ENCODE measurements at places on chromosomes 11 and 22. TPM values are rescaled to one million over a fixed set of nuclear protein-coding genes. Genes with fewer than 3 reads are reported as not detected.

The IL10RA gene
- 2.6 TPM for polyA plus RNA-seq

The VSTM5 gene
- polyA plus RNA-seq: 0.45 TPM

The GRK3 gene
- 1.0 TPM for polyA plus RNA-seq

The OSM gene
- polyA plus RNA-seq: not detected

The OR4A16 gene
- not detected for polyA plus RNA-seq

DNA sequence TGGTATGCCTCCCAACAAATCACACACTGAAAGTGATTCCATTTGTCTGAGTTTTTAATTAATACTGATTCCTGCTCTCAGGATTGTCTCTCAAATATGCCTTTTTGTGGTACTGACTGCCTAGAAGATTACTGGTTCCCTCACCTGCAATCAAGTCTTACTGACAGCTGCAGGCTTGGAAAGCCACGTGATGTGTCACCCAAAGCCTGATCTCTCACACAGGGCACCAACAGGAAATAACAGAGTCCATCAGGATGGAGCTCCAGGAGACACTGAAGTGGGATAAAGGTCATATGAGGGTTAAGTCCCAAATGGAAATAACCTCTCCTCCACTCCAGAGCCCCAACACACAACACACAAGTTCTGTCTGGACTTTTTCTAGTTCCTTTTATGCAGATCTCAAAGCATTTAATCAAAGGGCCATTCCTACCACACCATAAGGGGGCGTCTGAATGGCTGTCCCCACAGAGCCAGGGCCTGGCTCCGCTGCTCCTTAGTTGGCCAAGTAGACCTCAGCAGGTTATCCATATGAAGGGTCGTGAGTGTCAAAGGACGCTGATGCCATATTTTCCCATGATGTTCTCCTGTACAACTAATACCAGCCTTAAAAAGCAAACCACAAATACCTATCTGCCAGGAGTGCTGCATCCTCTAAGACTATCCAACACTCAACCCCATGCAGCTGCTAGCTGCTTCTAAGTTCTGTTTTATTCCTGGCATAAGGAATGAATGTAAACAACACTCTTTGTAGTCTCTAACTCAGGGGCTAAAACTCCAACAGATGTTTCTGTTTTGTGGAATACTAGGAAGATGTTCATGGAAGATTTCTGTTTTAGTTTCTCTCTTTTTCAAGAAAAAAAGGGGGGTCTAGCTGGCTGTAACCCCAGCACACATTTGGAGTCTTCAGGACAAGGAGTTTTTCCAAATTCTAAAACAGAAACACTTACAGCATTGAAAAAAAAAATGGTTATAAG, 13.0 kb downstream of the SCUBE2 start:
- H3K4me1 ChIP-seq: no peaks in the 10 kb centered on the region
- no peak for DNase-seq
- H3K27me3 ChIP-seq: no peaks in the 10 kb centered on the region

DNA sequence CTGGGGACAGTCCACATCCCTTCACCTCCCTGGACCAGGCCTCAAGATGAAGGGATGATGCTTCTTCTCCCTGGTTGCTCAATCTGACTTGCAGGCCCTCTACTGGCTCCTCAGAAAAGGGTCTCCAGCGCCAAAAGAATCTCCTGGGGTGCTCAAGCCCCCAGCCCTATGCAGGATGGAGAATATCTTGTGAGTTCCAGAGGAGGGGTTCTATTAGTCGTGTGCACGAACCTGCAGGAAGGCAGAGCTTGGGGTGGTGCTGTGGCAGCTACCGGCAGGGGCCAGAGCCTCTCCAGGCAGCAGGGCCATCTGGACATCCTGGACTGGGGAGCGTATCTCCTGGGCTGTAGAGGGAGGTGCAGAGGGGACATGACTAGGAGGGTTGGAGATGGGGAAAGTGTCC, 1339.5 kb downstream of the BRD1 start:
- no peak for DNase-seq
- H3K27me3 ChIP-seq: no peaks in the 10 kb centered on the region
- H3K4me1 ChIP-seq: peaks cover 5% of the 10 kb centered on the region
- H3K27ac ChIP-seq: no peak overlapping the region
- no peaks in the 10 kb centered on the region for H3K36me3 ChIP-seq

- H3K27ac ChIP-seq: no peak overlapping the region
- no peaks in the 10 kb centered on the region for H3K36me3 ChIP-seq
- no peak overlapping the region for H3K4me3 ChIP-seq
Measured at GRCh38 chr11:45475173-45475572, 189.0 kb upstream of the SYT13 start.

- DNase-seq: no peak
- no peak overlapping the region for H3K27ac ChIP-seq
- H3K4me3 ChIP-seq: no peak overlapping the region
- peaks cover 3% of the 10 kb centered on the region for H3K4me1 ChIP-seq
- H3K36me3 ChIP-seq: no peaks in the 10 kb centered on the region
Measured at GRCh38 chr11:79025622-79026021, 415.2 kb downstream of the TENM4 start.

DNA sequence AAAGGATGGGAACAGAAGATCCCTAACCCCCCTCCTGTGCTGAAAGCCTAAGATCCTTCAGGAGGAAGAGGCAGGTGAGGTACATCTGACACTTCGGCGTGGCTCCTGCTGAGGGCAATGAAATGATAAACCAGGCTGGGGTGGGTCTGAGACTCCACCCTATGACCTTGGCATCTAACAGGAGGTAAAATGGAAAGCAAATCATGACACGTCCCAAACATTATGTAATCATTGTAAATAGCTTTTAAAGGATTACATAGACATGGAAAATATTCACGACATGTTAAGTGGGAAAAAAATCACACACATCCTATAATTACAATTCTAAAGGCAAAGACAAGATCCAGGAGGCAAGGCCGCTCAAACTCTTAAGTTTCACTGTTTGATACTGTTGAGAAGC, 70.5 kb downstream of the LINC01488 start:
- H3K27ac ChIP-seq: no peak overlapping the region
- no peak overlapping the region for H3K4me3 ChIP-seq
- H3K4me1 ChIP-seq: no peaks in the 10 kb centered on the region
- no peak for DNase-seq
- no peaks in the 10 kb centered on the region for H3K27me3 ChIP-seq
- no peaks in the 10 kb centered on the region for H3K36me3 ChIP-seq

DNA sequence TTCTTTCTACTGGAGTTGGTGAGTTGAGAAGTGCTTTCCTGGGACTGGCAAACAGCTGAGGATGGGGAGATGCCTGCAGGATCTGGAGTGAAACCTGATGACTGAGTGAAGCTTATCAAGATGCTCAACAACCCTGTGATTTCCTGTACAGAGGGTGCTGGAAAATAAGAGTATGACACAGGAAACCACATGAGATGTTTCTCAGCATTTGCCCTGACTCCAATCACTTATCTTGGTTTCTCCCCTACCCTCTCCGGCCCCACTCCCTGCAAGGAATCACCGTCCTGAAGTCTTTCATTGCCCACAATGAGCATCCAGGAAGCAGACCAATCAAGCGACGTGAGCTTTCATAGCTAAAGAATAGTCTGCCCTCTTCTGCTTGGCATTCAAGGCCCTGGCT, at the start of gene MRGPRX2:
MRGPRX2 (minus strand) TSS at position 89 of the 400 bp plus-strand sequence. CDS start 4,315 bp downstream, outside the sequence.
- no peaks in the 10 kb centered on the region for H3K36me3 ChIP-seq
- no peaks in the 10 kb centered on the region for H3K27me3 ChIP-seq
- no peaks in the 10 kb centered on the region for H3K4me1 ChIP-seq
- no peak within 1 kb of the TSS for H3K4me3 ChIP-seq
- no peak for DNase-seq
- H3K27ac ChIP-seq: no peak within 1 kb of the TSS

- no peaks in the 10 kb centered on the region for H3K36me3 ChIP-seq
- H3K27ac ChIP-seq: no peak overlapping the region
- no peak for DNase-seq
- peaks cover 5% of the 10 kb centered on the region for H3K4me1 ChIP-seq
Measured at GRCh38 chr22:31244046-31244942, 32.2 kb downstream of the LIMK2 start.

DNA sequence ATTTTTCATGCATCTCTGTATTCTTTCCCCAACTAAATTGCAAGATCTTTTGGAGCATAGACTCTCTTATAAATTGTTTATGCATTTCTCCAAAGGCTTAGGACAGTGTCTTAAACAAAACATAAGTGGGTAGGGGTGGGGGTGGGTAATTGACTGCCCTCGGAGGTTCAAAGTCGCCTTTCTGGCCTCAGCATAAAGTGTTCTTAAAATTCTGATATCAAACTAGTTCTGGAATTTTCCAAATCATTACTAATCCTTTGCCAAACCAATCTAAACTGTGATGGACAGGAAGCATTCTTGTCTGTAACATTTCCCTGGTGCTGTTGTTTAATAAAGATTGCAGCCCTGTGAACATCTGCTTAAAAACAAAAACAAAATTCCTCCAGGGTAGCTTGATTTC, 61.8 kb upstream of the FAT3 start:
- H3K27me3 ChIP-seq: no peaks in the 10 kb centered on the region
- H3K4me1 ChIP-seq: no peaks in the 10 kb centered on the region
- DNase-seq: no peak
- no peak overlapping the region for H3K4me3 ChIP-seq

All from ovary (tissue), 10 donors.